ENCODE measurements at places on chromosomes 7 and 10. TPM values are rescaled to one million over a fixed set of nuclear protein-coding genes. Genes with fewer than 3 reads are reported as not detected.

GRCh38 chr7:122305475-122306319 is 1.1 kb upstream of the FEZF1 start:
- no peak for DNase-seq

Gene LIPJ
- polyA plus RNA-seq, result not detected

Gene RNLS
- 11.8 TPM for polyA plus RNA-seq

Gene HPSE2
- 0.04 TPM for polyA plus RNA-seq

- DNase-seq, result no peak
Measured at GRCh38 chr7:11345621-11346020, 371.9 kb downstream of the PHF14 start.

DNA sequence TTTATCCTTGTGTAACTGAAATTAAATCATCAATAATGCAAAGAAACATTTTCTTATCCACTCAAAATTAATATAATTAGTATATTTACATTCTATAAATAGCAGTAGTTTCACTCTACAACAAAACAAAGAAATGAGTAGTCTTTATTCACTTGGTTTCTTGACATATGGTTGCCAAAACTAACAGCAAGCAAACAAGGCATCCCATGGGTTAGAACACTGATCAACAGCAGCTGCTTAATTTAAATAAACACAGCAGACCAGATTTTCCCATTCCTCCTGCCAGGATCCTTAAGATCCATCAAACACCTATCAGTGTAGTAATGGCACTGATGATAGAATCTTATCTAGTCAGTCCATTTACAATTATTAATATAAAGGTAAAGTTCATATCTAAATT is 22.1 kb downstream of the NCAPG2 start:
- no peak for DNase-seq

DNA sequence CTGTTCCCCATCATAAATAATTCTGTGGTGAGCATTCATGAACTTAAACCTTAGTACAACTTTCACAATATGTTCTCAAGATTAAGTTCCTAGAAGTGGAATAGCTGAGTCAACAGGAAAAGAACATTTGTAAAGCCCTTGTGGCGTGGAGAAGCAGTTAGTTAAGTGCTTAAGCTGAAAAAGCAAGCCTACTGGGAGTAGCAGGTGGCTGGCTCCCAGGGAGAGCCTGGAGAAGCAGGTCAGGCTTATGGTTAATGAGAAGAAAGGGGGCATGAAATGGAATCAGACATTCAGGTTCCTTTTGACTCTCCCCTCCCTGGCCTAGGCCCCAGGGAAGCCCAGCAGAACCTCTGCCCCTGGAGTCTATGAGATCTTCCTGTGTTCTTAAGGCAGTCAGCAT is 35.3 kb downstream of the VSTM4 start:
- no peak for DNase-seq

Gene C10orf53
- polyA plus RNA-seq, result not detected

DNA sequence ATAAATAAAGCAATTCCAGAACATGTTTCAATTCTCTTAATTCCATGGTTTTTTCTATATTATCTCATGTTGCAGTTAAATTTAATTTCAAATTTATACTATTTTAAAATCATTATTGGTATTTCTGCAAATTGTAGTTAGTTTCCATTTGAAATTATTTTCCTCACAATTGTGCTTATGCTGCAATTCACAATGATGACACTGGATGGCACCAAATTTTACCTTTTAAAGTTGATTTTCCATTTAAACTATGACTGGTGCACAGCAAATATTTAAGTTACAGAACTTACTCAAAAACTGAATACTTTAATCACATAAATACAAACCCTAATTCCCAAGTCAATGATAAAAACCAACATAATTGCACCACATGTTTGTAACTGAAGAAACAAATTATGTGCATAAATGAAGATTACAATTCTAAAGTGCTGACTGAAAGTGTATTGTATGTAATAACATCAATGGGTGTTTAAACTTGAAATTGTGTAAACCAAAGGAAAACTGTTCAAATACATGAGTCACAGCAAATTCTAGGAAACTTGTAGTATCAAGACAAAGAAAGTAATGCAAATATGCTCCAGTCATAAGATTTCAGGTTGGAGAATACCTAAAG is 75.3 kb upstream of the AASS start:
- no peak for DNase-seq

DNA sequence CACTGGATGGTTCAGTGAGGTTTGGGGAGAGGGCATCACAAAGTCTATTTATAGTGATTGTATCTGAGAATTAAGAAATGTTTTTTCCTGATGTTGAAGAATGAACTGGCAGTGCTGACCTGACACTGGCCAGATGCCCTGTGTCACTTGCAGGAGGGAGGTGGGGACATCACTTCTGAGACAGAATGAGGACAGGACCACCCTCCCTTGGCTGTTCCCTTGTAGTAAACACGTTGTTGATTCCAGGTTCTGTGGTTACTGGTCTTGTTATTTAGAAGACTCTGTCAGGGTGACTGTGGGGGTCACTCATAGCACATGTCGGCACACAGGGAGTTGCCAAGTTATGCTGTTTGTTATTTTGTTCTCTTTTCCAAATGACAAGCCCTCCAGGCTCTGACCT is 126.4 kb downstream of the ADCY1 start:
- no peak for DNase-seq

DNA sequence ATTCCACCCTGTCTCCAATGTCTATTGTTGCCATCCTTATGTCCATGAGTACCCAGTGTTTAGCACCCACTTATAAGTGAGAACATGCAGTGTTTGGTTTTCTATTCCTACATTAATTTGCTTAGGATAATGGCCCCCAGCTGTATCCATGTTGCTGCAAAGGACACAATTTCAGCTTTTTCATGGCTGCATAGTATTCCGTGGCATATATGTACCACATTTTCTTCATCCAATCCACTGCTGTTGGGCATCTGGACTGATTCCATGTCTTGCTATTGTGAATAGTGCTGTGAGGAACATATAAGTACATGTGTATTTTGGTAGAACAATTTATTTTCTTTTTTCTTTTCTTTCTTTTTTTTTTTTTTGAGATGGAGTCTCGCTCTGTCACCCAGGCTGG is 68.2 kb downstream of the TMEM178B start:
- no peak for DNase-seq

- no peak for DNase-seq
Measured at GRCh38 chr10:43901744-43902504, 253.2 kb upstream of the ZNF32 start.

DNA sequence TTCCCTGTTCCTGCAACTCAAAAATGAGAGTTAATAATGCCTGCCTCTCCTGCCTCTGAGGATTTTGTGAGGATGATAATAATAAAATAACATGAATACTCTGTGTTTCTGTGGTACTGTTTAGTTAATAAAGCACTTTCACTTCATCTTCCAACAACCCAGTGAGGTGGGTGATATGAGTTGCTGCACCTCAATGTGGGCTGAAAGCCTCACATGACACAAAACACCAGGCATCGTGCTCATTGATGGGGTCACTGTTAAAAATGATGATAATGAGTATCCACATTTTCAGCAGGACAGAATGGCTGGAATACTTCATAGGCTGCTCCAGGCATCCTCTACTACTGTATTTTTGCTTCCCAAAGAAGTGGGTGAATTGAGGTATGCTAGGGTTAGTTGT is 222.8 kb upstream of the NRP1 start:
- DNase-seq, result no peak

DNA sequence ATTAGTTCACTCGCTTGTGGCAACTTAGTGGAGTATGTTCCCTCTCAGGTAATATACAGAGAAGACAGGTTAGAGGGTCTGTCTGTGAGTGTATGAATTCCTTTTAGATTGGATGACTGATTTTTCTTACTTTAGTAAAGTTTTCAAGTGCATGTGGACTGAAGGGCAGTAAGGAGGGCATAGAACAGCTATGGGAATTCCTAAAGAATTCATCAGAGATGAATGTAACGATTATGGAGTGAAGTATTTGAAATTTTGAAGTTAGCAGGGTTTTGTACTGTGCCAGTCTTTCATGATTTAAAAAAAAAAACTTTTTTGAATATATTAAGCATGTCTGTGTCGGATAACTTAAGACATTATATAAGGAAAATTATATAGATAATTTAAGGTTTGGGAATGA is 15.5 kb downstream of the MAPK8 start:
- no peak for DNase-seq

- no peak for DNase-seq
Measured at GRCh38 chr10:3548076-3548475, 236.9 kb downstream of the KLF6 start.

DNA sequence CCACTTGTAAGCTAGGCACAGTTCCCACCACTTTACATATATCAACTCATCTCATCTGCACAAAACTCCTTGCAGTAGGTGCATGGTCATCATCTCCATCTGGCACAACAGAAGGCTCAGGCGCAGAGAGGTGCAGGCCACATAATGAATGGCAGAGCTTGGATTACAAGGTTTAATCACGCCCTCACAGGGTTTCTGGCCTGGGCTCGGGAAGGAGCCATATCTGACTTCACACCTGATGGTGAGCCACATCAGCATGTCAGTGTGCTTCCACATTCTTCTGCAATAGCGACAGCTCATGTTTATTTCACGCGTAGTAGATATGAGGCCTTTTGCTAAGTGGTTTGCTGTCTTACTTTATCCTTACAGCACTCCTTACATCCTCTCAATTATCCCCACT is 650.2 kb downstream of the INHBA start:
- no peak for DNase-seq

DNA sequence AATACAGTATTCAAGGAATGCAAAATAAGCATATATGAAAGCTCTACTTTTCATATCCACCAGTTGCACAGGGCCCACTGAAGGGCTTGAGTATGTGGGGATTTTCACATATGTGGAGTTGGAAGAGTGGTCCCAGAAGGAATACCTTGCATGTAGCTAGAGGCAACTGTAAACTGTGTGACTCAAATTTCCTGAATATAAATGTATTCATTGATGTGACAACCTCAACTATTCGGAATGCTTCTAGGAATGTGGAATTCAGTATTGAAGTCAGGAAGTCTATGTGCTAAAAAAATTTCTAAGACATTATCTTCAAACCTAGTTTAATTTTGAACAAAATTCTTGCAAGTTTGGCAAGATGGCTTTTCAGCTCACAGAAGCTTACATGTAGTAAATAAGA is 695.5 kb upstream of the SEMA3D start:
- no peak for DNase-seq

Gene TET1
- 1.1 TPM for polyA plus RNA-seq

GRCh38 chr7:127066974-127067373 is 185.8 kb downstream of the GRM8 start:
- no peak for DNase-seq

DNA sequence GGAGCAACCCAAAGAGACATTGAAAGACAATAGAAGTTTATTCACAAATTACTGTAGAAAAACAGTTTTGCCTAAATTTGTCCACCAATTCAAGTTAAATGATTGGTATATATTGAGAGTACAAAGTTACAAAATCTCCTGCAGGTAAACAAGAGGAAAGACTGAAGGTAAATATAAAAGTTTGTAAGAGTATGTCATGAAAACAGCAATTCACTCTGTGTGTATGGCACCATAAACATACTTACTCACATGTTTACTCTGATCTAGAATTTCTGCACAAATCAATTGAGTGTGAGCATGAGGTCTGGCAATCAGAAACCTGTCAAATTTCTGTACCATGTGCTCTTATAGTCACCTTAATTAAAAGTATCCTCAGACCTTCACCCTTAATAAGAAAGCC is 800.9 kb upstream of the MBL2 start:
- no peak for DNase-seq

- DNase-seq, result no peak
Measured at GRCh38 chr10:18665815-18666558, 6.8 kb downstream of the ARL5B start.

GRCh38 chr7:46681865-46682503 is 760.9 kb upstream of the IGFBP3 start:
- DNase-seq, result no peak

GRCh38 chr7:46603780-46604179 is 682.7 kb upstream of the IGFBP3 start:
- DNase-seq, result no peak

DNA sequence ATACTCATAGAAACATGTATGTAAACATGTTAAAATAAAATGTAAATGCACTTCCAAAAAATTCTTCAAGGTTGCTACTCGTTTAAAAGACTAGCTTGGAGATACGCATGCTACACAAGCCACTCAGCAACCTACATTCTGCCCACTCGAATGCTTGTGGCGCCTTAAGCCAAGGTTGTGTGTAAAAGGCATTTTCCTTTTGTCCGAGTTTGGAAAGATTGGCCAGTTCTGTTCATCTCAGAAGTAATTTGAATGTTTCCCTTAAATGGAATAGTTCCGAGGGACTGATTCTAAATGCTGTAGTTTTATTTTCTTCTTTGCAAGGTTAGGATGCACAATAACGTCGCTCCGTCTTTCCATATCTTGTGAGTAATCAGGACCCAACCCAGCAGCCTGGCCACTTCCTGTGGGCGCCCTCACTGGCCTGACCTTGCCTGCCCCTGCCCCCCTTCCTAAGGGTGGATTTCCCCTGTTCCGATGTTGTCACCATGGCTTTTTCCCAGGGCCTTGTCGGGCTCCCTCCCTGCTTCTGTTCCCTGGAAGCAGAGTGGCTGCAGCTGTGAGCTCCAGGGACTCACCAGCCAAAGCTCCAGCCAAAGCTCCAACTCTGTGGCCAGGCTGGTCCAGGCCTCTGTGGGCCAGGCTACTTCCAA is 70.6 kb downstream of the PTPRE start:
- DNase-seq, result no peak

DNA sequence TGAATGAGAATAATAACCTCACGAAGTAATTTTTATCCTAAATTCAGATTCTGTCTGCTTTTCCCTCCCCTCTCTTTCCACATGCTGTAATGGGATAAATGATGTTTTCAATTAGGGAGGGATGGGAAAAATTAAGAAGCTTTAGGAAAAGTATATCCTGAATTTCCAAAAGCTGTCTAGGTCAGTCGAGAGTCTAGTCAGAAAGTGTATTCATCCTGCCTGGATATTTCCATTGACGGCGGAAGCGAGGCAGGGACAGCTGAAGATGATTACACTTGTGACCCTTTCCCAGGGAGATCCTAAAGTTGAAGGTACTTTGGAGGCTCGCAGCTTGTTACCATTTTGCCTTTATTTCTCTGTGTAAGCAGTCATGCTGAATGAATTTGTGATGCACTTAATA is 204.1 kb downstream of the ZNF365 start:
- no peak for DNase-seq

DNA sequence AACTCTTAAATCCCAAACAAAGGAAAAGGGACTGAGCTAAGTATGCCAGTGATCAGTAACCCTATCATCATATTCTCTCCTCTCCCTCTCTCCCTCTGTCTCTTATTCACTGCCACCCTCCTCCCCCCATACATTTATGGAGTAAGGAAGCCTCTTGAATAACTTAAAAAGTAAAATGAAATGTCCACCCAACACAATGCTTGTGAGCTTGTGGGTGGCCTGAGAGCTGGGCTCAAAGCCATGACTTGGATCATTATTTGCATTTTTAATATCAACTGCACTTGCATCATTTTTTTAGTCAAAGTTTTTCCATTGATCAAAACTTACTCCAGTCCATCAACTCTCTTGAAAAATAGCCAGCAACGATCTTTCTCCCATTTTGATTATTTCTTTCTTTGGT is 46.8 kb downstream of the FAM107B start:
- no peak for DNase-seq

DNA sequence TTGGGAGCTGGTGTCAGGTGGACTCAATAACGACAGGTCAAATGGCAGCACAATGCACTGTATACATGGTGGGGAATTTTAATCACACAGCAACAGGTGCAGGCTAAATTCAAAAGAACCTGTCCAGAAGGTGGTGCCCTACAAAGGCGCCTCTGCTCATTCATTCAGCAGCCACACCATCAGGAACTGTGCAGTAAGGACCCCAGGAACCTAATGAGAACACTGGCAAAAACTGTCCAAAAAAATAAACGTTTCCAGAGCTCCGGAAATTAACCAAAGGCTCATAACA is 21.9 kb upstream of the CRYGN start:
- DNase-seq, result no peak

GRCh38 chr10:4131407-4132215 is 346.6 kb upstream of the KLF6 start:
- peak; percentile 93 for DNase-seq

Gene SYT15B
- 2.0 TPM for polyA plus RNA-seq
